ENCODE measurements at places on chromosomes 5 and 9.

DNA sequence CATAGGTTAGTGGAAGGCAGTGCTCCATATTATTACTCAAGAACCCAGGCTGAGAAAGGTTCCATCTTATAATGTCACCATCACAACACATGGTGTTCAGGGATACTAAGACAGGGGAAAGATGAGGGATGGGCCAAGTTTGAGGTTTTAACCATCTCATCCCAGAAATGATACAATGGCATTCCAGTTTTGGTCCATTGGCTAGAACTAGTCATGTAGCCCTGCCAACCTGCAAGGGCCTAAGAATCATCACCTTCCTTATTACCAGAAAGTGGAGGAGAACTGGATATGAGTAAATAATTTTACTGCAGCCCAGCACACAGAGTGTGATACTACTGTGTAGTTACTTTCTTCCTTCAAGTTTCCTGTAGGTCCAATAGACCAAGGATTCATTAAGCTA lies 144.5 kb upstream of the ABCA1 start:
- no peak for DNase-seq

DNA sequence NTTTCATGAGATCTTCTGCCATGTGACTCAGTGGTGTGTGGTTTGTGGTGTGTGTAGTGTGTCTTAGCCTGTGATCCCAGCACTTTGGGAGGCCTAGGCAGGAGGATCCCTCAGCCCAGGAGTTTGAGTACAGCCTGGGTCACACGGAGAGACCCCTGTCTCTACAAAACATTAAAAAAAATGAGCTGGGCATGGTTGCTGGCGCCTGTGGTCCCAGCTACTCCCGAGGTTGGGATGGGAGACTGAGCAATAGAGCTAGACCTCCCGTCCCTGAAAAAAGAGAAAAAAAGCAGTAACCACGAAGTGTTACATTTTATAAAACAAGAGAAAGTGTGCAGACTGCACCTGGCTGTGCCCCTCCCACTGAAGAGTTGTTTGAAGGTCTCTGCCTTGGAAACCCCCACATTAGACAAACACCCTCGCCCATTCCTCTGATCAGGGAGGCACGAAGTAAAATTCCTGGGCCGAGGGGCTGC lies 21.2 kb upstream of the RNU6ATAC start:
- no peak for DNase-seq

DNA sequence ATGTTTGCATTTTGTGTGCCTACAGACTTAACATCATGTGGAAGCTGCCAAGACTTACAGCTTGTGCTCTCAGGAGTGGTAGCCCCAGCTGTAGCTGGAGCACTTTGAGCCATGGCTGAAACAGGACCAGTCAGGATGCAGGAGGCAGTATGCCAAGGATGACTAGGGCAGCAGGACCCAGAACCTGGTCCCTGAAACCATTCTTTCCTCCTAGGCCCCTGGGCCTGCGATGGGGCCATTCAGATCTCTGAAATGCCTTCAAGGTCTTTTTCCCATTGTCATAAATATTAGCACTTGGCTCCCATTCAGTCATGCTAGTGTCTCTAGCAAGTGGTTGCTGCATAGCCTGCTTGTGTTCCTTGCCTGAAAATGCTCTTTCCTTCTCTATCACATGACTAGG lies 29.6 kb upstream of the VLDLR start:
- DNase-seq, result no peak

- DNase-seq, result no peak
Measured at GRCh38 chr5:58456486-58456885, 3.4 kb downstream of the PLK2 start.

- DNase-seq, result no peak
Measured at GRCh38 chr9:128051932-128052709, 15.0 kb downstream of the NAIF1 start.

GRCh38 chr5:60835554-60835953 lies 8.5 kb downstream of the ELOVL7 start:
- DNase-seq, result no peak

- no peak for DNase-seq
Measured at GRCh38 chr5:89255845-89256463, 373.0 kb upstream of the MEF2C start.

DNA sequence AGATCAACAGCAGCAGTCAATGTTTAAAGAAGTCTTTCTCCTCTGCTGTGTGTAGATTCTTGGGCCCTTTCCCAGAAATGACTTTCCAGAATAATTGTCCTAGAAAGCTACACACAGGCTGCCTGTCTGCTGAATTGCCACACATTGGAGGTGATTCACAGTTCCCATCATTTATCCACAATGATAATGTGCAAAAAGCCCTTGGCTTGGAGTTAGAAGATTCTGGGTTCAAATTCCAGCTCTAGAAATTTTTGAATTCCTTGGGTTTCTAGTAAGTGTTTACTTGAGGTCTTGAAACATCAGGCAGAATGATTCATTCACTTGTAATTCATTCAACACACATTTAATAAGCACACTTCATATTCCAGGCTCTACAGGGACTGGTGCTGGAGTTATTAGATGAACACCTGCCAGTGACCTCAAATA lies 28.6 kb upstream of the EPB41L4B start:
- no peak for DNase-seq

DNA sequence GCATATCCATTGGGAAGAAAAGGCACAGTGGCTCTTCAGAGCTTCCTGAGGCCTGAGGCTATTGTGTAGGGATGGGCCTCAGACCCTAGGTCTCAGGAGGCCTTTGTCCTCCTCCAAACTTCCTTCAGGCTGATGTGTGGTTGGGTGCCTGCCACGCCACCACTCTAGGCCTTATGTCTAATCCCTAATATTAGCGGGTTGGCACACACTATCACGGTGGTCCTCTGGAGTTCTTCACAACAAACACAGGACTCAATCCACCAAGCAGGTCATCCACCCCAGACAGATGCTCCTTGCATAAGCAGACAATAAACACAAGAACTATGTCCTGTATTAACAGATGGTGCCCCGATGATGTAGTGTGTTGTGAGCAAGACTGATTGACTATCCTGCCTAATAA lies 31.0 kb upstream of the FSTL4 start:
- DNase-seq, result no peak

- DNase-seq, result no peak
Measured at GRCh38 chr9:133825555-133826218, 87.5 kb upstream of the SARDH start.

GRCh38 chr5:81549123-81549522 lies 155.2 kb upstream of the ACOT12 start:
- no peak for DNase-seq

DNA sequence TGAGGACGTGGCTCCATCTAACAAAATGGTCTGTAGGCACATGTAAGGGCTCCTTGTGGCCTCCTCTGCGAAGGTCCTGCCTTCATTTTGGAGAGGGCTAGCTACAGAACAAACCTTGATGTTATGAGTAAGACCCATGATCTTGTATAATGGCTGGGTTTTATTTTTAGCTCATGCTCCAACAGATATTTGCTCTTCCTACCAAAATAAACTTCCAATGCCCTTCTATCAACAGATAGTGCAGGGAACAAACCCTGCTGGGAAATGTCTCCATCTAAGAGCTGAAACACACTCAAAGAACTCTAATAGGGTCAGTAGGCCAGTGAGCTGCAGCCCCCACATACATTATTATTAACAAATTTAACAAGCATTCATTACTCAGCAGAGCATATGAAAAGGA lies 189.5 kb downstream of the LURAP1L start:
- no peak for DNase-seq

DNA sequence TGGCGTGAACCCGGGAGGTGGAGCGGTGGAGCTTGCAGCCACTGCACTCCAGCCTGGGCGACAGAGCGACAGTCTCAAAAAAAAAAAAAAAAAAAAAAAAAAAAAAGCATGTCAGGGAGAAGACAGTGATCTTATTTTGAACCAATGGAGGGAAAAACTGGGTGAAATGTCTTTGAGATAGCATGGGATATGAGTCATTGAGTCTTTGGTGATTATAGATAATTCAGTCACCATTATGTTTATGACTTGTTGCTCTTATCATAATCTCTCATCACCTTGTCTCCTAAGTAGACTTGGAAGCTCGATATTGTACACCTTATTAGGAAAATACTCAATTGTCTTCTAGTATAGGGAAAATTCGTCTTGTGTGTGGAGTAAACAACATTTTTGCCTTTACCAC lies 55.1 kb upstream of the KDM4C start:
- no peak for DNase-seq

GRCh38 chr9:100084734-100085133 lies 14.1 kb downstream of the ERP44 start:
- DNase-seq, result no peak
